ENCODE measurements at places on chromosomes 11 and 22. TPM values are rescaled to one million over a fixed set of nuclear protein-coding genes. Genes with fewer than 3 reads are reported as not detected.

Gene MAPK11
- 6.0 TPM for polyA plus RNA-seq

Gene ACR
- polyA plus RNA-seq, result 0.53 TPM

Gene UEVLD
- 18.0 TPM for polyA plus RNA-seq

DNA sequence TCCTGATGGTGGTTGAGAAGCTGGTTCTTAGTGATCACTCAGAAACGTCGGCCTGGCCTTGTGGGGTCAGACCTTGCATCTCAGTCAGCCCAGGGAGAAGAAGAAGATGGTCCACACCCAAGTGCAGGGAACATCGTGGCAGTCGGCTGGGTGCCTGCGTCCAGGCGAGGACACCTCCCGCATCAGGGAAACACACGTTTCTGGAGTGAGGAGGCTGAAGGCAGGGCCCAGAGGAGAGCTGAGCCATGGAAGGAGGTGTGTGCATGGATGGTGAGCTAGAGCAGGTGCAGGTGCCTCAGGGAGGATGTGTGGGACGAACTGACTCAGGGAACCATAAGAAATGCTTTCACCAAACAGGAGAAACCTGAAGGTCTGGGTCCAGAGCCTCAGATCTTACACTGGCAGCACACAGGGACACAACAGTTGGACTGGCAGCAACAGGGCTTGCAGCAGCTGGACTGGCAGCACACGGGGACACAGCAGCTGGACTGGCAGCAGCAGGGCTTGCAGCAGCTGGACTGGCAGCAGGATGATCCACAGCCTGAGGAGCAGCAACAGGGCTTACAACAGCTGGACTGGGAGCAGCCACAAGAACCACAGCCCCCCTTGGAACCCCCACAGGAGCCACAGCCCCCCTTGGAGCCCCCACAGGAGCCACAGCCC is 632 bp downstream of the KRTAP5-2 start:
- DNase-seq, result no peak

DNA sequence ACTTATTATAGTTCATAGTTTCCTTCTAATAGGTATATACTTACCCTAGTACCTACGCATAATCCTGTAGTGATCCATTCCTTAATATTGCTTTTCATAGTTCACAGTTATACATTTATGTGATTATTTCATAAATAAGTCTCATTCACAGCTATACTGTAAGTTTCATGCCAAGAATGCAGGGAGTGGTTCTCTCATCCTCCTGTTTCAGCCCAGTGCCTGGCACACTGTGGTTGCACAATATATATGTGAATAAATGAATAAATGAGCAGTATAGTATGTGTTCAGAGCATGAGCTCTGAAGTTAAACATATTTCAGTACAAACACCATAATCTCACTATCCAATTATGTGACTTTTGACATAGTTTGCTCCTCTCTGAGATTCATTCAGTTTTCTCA is 115.8 kb downstream of the MAML2 start:
- no peak for DNase-seq

DNA sequence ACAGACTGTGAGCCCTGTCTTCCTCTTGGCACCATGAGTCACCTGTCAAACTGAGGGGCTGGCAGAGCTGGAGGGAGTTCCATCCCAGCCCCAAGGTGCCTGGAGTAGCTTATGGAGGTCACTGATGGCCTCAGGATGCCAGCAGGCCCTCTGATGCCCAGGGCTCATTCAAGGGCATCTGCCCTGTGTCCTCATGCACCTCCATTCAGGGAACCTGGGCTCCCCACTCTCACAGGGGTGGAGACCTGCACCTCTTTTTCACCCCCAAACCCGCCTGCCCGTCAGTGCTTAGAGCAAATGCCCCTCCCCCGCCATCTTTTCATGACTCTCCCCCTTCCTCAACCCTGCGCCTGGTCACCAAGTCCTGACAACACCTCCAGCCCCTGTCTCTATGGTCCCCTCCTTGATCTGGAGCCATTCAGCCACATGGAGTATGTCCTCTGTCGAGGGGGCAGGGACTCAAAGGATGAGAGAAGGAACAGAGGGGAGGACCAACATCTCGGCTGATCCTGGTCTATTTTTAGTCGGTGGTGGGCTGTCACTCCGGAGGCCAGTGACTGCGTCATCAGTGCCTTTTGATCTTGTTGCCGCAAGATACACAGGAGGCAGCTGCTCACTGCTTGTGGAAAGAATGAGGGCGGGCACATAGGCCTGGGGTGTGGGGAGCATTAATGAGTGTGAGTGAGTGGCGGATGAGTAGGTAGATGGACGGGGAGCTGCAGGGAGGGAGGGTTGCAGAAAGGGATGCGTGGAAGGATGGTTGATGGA is 72.2 kb downstream of the CDKN1C start:
- no peak for DNase-seq

- no peak for DNase-seq
Observed at GRCh38 chr11:94271885-94272372, 32.5 kb upstream of the IZUMO1R start.

- DNase-seq, result no peak
Observed at GRCh38 chr11:13440100-13440855, 22.7 kb downstream of the BTBD10 start.

Measured in left renal pelvis (tissue), 4 donors.